Breast epithelium (tissue), 4 donors: ENCODE measurements at places on chromosomes 4 and X. TPM values are rescaled to one million over a fixed set of nuclear protein-coding genes. Genes with fewer than 3 reads are reported as not detected.

DNA sequence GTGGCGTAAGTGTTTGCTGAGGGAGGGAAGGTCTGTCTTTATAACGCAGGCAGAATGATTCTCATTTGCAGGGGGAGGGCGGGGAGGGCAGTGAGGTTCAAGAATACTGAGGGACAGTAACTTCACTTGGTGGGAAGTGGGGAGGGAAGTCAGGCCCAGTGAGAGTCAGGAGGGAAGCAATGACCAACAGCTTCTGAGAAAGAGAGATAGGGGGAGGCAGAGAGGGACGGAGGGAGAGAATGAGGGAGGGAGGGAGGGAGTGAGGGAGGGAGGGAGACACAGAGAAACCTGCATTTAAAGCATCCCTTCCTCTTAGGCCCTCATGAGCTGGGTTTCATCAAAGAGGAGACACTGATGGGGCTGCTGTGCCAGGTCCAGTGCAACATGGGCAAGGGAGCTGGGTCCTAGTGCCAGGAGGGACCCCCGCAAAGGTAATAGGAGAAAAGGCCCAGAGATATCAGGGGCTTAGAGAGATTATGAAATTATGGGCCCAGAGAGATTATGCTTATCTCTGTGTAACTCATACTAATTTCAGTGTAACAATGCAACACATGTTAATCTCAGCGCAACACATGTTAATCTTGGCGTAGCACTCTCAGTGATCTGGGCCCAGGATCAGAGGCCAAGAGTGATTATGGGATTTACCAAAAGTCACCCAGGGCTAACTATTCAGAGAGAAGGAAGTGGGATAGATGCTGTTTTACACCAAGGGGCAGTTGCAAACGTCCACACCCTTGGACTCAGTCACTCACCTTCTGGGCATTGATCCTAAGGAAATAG lies 112.1 kb downstream of the DRD5 start:
- DNase-seq, result no peak

GRCh38 chrX:151789179-151789800 lies 54.7 kb downstream of the CNGA2 start:
- DNase-seq, result peak; percentile 63

DNA sequence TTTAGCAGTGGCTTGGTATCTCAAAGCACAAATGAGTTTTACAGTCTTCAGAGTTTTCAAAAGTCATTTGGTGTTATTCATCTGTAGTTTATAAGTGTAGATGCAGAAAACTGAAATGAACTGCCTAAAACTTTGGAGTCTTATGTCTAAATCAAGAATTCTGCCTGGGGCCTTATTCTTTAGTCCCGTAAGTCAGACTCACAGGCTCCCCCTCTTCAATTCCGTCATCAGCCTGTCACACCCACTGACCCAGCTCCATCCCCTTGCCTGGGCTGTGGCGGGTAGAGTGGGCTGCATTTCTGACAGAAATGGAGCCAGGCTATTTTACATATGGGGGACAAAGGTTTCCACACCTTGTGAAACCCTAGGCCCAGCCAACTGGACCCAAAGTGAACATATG lies 44.3 kb downstream of the TSPAN5 start:
- DNase-seq, result no peak

The ATP10D gene
- 13.3 TPM for total RNA-seq

The TEX13C gene
- not detected for total RNA-seq

DNA sequence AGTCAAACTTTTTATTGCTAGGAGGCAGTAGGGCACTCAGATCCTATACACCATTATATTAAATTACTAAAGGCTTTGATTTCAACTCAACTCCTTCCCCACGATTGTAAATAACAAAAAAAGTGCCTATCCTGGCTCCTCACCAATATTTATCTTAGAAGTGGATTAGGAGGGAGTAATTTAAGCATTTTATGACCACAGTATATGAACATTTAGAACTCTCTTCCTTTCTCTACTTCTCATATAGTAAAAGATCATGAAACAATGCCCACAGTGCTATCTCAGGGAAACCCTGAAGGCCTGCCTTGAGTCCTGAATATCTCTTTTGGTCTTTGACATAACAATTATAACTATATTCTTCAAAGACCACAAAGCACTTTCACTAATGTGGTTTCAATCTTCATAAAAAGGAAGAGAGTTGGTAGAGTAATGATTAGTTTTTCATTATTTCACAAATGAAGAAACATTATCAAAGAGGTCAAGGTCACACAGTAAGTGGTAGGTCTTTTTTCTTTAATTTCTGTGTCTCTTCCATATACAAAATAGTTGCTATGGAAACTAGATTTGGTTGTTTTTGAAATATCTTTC lies 29.1 kb upstream of the ADH1C start:
- no peak for DNase-seq

The RBM47 gene
- total RNA-seq, result 66.6 TPM

DNA sequence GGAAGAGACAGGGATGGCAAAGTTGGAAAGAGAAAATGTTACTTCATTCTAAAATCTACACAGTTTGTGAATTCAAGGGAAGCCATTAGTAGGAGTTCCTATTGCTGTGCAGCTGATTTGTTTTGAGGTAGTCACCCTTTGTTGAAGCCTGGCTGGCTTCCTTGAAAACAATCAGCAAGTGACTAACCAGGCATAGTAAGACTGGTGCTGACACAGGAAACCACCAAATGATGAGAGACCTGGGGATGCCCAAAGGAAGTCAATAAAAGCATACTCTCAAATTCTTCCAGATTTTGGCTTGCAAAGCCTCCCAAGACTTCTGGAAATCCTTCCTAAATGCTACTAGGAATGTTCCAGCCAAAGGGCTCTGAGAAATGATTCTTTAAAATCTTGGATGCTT lies 23.9 kb upstream of the PRDM8 start:
- no peak for DNase-seq

DNA sequence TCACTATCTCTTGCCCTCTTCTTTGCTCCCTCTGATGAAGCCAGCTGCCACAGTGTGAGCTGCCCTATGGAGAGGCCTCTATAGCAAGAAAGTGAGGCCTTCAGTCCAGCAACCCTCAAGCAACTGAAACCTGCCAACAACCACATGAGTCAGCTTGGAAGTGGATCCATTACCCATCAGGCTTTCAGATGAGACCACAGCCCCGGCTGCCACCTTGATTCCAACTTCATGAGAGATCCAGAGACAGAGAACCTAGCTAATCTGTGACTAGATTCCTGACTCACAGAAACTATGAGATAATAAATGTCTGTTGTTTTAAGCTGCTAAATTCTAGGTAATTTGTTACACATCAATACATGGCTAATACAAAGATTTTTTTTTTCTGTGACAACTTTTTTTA lies 20.4 kb upstream of the WAS start:
- no peak for DNase-seq

GRCh38 chrX:20412871-20413486 lies 146.3 kb upstream of the RPS6KA3 start:
- no peak for DNase-seq

The SLITRK2 gene
- total RNA-seq, result under 0.01 TPM

The GNRHR gene
- total RNA-seq, result not detected

DNA sequence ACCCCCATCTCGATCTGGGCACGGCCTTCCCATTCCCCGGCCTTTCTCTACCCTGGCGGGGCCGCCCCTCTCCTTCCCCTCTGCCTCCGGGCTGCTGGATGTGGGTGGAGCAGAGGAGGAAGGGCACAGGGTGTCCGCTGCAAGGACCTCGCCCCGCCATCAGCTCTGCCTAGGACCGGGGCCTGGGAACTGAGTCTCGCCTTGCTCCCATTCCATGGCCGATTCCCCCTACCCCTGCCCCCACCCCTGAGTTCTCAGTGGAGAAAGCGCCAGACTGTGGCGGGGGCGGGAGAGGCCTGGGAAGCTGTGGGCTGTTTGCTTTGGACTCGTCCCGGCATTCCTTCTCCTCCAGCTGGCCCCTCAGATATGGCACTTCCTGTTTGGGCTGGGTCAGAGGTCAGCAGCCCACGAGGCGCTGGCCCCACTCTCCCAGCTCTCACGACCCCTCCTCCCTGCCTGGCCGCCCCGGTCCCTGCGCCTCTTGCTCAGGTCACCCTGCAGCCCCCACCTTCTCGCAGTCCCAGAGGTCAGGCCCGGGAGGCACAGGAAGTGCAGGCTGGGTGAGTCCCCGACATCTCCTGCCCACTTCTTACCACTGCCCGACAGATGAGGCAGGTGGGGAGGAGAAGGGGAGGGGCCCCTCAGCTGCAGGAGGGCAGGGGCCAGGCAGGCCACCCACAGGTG lies 6.4 kb upstream of the BGN start:
- no peak for DNase-seq

DNA sequence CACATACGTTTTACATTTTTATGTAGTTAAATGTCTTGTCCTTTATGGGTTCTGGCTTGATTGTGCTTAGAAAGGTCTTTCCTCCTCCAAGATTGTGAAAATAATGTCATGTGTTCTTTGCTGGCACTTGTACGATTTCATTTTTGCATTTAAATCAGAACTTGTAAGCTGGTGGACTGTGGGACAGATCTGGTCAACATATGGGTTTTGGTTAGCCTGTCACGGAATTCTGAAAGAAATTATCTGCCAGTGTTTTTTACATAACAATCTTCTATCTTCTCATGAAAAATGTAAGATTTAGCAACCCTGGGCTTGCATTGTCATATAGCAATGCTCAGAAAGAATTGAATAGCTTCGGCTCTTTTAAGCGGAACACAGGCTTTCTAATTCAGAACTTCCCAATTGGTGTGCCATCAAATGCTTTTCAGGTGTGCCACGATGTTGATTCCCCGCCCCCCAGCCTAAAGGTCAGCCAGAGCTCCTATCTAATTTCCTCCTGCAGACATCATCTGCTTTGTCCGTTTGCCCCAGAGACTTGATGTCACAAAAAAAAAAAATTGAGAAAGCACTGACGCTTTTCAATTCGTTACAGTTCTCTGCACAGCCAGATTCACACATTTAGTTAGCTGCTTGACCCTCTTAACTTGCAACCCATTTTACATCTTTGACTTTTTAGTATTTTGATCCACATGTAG lies 16.2 kb downstream of the AFF1 start:
- no peak for DNase-seq

DNA sequence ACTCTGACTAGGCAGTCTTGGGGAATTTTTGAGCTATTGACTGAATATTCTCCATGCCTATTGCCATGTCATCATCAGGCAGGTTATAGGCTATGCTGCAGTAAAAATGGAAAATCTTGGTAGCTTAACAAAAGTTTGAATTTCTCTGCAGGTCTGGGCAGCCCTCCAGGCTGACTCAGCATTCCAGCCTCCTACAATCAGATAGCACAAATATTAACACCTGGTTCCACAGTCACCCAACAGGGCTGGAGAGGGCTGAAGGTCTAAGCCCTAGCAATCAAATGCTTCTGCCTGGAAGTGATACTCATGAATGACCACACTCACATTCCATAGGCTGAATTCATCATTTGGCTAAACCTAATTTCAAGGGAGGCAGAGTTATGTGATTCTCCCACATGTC lies 9.6 kb upstream of the PPP3CA start:
- DNase-seq, result no peak

GRCh38 chr4:71229477-71230270 lies 109.1 kb upstream of the SLC4A4 start:
- no peak for DNase-seq

GRCh38 chr4:5043579-5043978 lies 7.7 kb upstream of the STK32B start:
- no peak for DNase-seq

DNA sequence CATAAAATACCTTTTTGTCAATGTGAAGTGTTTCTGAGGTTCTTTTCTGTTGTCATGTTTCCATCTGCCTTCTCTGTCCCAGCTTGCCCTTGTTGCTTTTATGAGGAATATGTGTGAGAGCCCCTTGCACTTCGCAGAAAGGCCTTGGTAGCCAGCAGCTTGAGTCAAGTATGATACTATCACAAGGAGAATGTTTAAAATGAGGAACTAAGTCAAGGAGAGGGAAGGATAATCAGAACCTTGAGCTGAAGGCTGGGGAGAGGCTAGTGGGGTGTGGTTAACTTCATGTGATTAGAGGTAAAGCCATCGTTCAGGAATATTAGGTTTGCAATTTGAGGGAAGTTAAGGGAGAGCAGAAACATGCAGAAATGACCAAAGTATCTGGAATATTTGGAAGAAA lies 12.7 kb downstream of the PGK1 start:
- DNase-seq, result no peak

DNA sequence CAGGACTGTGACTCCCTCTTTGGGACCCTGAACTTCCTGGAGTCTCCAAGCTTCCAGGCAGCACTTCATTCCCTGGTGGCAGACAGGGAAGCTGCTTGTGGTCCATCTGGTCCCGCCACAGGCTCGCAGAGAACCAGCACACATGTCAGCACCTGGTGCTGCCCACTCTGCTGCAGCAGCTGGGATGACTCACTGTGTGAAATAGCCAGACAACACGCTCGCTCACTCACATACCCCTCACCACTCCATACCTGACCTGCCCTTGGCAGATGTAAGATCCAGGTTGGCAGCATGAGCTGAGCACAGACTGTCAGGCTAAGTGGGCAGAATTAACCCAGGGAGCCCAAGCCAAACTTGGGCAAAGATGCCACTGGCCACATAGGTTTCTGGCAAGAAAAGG lies 613.5 kb downstream of the PCDH18 start:
- DNase-seq, result no peak

The PCDH18 gene
- 34.2 TPM for total RNA-seq

GRCh38 chr4:73984736-73985527 lies 3.1 kb downstream of the PPBP start:
- no peak for DNase-seq

- DNase-seq, result peak; percentile 56
These were observed 900 bp downstream of the TRO start for GRCh38 chrX:54921427-54922021.

DNA sequence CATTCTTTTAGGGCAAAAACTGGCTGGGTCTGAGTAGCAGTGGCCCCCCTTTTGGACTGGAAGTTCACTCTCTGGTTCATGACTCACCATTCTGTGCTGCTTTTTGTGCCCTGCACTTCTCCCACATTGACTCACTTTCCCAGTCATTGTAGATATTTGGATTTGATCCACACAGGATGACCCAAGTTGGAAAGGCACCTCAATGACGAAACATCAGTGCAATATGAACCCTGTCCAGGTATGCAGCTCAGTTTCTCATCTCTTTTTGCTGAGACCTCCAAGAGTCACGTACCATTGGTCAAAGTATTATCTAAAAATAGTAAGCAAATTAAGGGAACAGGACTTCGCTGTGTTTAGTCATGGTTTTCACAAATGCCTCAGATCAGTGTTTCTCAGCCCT lies 92.7 kb downstream of the CBLL2 start:
- DNase-seq, result no peak

DNA sequence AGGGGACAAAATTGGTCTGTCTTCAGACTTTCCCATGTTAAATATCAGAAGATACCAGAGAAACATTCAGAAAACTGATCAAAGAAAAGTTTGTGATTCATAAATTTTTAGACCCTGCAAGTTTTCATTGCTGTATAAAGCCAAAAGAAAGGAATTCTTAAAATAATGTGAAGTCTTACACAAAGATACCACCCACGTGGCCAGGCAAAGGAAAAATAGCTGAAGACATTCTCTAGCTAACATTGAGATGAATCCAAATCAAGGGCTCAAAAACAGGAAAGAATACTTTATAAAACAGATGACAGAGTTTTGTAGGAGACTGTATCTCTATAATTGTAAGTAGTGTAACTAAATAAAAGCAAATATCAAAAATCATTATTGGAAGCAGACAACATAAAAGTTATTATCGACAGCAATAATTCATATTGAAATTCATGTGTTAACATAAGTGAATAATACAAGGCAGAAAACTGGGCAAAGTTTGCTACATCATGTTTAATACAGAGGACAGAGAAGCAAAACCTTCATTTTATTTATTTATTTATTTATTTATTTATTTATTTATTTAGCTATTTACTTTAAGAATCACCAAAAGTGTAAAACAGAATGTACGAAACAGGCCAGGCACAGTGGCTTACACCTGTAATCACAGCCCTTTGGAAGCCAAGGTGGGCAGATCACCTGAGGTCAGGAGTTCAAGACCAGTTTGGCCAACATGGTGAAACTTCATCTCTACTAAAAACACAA lies 204.6 kb upstream of the SLIT2 start:
- no peak for DNase-seq
